ENCODE measurements at places on chromosomes 12 and 14. TPM values are rescaled to one million over a fixed set of nuclear protein-coding genes. Genes with fewer than 3 reads are reported as not detected.

DNA sequence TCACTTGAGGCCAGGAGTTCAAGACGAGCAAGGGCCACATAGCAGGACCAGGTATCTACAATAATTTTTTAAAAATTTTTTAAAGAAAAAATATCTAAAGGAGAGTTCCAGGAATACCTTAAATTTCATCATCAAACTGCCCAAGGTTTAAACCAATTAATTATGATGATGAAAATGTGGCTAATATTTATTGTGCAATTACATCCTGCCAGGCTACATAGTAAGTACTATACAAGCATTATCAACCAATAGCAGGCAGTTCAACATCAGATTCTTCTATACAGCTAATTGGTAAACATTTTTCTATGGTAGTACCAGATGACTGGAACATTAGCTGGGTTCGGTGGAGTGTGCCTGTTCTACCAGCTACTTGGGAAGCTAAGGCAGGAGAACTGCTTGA lies 24.4 kb downstream of the DENND5B start:
- DNase-seq: no peak

GRCh38 chr14:41380017-41380416 lies 226.7 kb upstream of the LRFN5 start:
- DNase-seq: no peak

GRCh38 chr12:120346681-120347080 lies 19.1 kb upstream of the PLA2G1B start:
- no peak for DNase-seq

DNA sequence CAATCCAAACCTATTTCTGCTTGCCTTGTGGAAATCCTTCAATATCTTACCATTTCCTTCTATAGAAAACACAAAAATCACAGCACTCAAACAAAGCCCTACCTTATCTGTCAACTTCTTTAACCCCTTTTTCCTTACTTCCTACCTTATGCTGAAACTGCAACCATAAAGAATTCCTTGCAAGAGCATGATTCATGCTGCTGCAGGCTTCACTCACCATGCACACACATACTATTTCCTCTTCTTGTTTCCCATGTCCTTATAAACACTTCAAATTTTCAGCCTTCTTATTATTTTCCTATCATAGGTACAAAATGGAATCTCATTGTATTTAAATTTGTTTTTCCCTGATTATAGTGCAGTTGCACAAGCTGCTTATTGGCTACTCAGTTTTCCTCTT lies 23.3 kb downstream of the LMNTD1 start:
- no peak for DNase-seq

GRCh38 chr14:79354336-79354735 lies 857.0 kb downstream of the DIO2 start:
- DNase-seq: no peak

RFX4 gene
- not detected for total RNA-seq

SLC2A13 gene
- 41.8 TPM for total RNA-seq

Measured in mucosa of descending colon (tissue), 3 donors.